Neural crest cell (in vitro differentiated cells): ENCODE measurements at places on chromosomes 1 and 21.

- H3K27me3 ChIP-seq: peaks cover 3% of the 10 kb centered on the region
- H3K4me1 ChIP-seq: no peaks in the 10 kb centered on the region
- H3K36me3 ChIP-seq: no peaks in the 10 kb centered on the region
- no peak for DNase-seq
- H3K4me3 ChIP-seq: no peak overlapping the region
Measured at GRCh38 chr1:48718116-48718630, 58.5 kb downstream of the BEND5 start.

DNA sequence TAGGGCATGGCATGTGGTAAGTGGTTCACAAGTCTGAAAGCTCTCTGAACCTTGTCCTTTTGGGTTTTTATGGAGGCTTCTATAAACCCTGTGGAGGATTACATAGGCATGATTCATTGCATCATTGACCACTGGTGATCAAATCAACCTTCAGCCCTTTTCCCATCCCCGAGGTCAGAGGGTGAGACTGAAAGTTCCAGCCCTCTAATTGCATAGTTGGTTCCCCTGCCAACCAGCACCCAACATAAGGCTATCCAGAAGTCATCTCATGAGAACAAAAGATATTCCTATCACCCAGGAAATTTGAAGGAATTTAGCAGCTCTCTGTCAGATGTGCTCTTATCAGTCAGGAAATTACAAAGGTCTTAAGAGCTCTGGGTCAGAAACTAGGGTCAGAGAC is 89.5 kb upstream of the ARTN start:
- no peak overlapping the region for H3K27ac ChIP-seq
- peaks cover 35% of the 10 kb centered on the region for H3K36me3 ChIP-seq
- no peak overlapping the region for H3K4me3 ChIP-seq
- no peak for DNase-seq

- no peaks in the 10 kb centered on the region for H3K4me1 ChIP-seq
- no peak for DNase-seq
- no peaks in the 10 kb centered on the region for H3K27me3 ChIP-seq
- H3K36me3 ChIP-seq: peaks cover 11% of the 10 kb centered on the region
- no peak overlapping the region for H3K27ac ChIP-seq
Measured at GRCh38 chr1:67515324-67516080, 85.3 kb upstream of the SERBP1 start.

GRCh38 chr1:196160066-196160795 is 448.0 kb downstream of the KCNT2 start:
- peak overlapping the region; percentile 12 for H3K27ac ChIP-seq
- H3K36me3 ChIP-seq: peaks cover 2% of the 10 kb centered on the region
- no peak for DNase-seq
- no peak overlapping the region for H3K4me3 ChIP-seq
- peaks cover 12% of the 10 kb centered on the region for H3K4me1 ChIP-seq
- no peaks in the 10 kb centered on the region for H3K27me3 ChIP-seq

DNA sequence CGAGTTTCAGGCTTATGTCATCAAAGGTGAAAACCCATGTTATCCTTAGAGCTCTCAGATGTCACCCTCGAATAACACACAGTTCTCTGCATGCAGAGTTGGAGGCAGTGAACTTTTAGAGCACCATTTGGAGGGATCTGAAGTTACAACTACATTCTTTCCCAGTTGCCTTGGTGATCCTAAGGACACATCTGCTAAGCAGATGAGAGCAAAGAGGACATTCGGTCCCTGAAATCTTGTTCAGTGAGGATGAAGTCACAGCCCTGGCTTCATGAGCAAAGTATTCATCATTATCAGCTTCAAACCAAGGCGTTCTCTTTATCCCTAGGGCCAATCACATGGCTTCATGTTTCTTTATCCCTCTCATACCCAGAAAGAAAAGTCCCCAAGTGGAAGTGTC is 23.1 kb upstream of the MCOLN2 start:
- H3K27me3 ChIP-seq: no peaks in the 10 kb centered on the region
- peaks cover 6% of the 10 kb centered on the region for H3K4me1 ChIP-seq
- H3K4me3 ChIP-seq: no peak overlapping the region
- no peak for DNase-seq
- H3K27ac ChIP-seq: no peak overlapping the region

DNA sequence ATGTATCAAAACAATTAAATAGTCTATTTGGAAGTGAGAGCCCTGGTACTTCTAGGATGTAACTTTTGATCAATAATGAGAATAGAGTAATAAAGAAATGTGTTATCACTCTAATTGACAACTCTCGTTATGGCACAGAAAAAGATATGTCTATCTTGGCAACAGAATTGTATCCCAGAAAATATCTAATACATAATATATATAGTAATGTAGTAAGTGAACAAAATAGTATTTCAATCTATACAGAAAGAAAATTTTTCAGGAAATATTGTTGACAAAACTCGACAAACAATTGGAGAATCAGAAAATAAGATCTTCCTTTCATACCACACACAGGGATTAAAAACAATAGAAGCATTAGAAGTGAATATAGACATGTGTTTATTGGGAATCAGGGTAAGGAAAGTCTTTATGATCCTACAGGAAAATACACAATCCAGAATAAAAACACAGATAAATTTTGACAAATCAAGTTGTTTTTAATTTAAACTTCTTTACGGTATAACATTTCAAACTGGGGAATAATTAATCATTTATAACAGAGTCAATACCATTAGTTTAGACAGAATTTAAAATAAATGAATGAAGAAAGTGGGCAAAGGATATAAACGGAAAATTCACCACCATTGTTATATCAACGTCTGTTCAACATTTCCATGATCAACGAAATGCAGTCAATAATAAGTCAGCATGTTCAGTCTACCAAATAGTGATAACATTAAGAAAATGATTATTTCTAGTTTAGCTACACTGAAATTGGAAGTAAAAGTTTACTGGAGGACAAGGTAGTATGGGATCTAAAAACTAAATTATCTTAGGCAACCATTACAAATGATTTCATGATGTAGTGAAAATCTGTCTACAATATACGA is 1526.5 kb upstream of the TPTE start:
- H3K27ac ChIP-seq: no peak overlapping the region
- H3K36me3 ChIP-seq: peaks cover 56% of the 10 kb centered on the region
- DNase-seq: no peak
- no peak overlapping the region for H3K4me3 ChIP-seq
- no peaks in the 10 kb centered on the region for H3K4me1 ChIP-seq

GRCh38 chr1:212256369-212256768 is 28.8 kb upstream of the PPP2R5A start:
- H3K27ac ChIP-seq: no peak overlapping the region
- no peaks in the 10 kb centered on the region for H3K27me3 ChIP-seq
- H3K36me3 ChIP-seq: no peaks in the 10 kb centered on the region
- H3K4me3 ChIP-seq: no peak overlapping the region
